ENCODE measurements at places on chromosomes 5 and 9. TPM values are rescaled to one million over a fixed set of nuclear protein-coding genes. Genes with fewer than 3 reads are reported as not detected.

MARCOL gene
- not detected for total RNA-seq

TICAM2 gene
- total RNA-seq: 0.53 TPM

DNA sequence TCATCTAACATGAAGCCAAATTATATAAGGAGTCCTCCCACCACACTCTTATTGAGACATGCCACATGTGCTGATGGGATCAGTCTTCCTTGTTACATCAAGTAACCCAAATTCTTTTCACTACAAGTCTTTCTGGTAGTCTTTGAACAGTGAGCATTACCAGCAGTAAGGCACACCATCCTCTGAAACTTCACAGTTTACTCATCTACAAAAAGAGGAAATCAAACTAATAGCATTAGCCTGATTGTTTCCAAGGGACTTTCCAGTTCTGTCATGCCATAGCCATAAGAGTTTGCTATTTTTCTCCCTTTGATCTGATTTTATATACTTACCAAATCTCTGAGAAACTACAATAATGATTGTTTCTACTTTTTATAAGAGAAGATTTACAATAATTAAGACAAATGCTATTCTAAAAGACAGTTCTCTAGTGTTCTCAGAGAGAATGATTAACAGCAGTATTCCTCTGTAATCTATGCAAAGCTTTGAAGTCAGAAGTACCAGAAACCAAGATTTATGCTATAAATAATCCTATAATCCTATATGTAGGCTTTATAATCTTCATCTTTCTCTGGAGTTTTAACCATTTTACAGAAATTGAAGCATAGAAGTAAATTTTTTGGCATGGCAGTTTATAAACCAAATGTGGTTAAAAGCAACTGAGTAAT is 166.2 kb upstream of the ACO1 start:
- no peak for DNase-seq

DNA sequence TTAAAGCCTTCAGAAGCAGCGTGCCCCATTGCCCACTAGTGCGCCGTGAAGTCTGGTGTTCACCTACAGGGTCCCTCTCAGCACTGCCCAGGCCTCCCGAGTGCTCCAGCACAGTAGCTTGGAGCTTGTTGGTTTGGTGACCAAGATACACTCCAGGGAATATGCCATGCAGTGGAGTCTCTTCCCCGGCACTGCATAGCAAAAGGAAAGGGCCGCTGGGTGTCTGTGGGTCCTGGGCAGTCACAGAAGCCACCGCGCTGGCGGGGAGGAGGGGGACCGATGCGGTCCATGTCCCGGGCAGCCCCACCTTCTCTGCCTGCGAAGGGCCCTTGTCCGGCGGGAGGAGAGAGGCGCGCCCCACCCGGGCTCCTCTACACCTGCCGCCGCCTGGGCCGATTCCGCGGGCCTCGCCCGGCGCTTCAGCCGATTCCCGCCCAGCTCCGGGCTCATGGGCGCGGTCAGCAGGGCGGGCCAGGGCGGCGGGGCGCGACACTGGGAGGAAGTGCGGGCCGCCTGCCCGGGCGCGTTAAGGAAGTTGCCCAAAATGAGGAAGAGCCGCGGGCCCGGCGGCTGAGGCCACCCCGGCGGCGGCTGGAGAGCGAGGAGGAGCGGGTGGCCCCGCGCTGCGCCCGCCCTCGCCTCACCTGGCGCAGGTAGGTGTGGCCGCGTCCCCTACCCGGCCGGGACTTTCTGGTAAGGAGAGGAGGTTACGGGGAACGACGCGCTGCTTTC is at the start of gene SYK:
SYK (plus strand) TSS at position 579 of the 732 bp plus-strand sequence. CDS start 42,080 bp downstream, outside the sequence.
- peak; percentile 74 for DNase-seq

IDNK gene
- not detected for total RNA-seq

Measured in ascending aorta (tissue), 2 donors.